ENCODE measurements at places on chromosomes 16 and 17. TPM values are rescaled to one million over a fixed set of nuclear protein-coding genes. Genes with fewer than 3 reads are reported as not detected.
A peak's percentile ranks its signal among the peaks of the same experiment; 100 is the strongest.

DNA sequence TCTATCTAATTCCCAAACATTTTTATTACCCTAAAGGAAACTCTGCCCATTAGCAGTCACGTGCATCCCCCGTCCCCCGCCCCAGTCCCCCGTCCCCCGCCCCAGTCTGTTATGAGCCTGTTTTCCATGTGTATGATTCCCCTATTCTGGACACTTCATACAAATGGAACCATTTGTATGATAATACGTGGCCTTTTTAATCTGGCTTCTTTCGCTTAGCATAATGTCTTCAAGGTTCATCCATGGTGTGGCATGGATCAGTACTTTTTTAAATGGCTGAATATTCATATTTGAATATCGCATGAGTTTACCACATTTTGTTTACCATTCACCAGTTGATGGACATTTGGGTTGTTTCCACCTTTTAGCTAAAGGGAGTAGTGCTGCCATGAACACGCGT lies 49.5 kb downstream of the DNAH2 start:
- DNase-seq, result no peak

ST6GALNAC1 gene
- total RNA-seq, result 46.0 TPM

SGCA gene
- 18.5 TPM for total RNA-seq

GRCh38 chr16:35744726-35745125 lies 2285.3 kb downstream of the TP53TG3F start:
- no peak for DNase-seq

TPSG1 gene
- total RNA-seq, result not detected

MED9 gene
- total RNA-seq, result 12.3 TPM

- no peak for DNase-seq
Measured at GRCh38 chr17:43092901-43093300, 32.3 kb downstream of the BRCA1 start.

GRCh38 chr16:68378436-68379415 lies 67.9 kb downstream of the PRMT7 start:
- DNase-seq, result no peak

CDYL2 gene
- 12.8 TPM for total RNA-seq

DNA sequence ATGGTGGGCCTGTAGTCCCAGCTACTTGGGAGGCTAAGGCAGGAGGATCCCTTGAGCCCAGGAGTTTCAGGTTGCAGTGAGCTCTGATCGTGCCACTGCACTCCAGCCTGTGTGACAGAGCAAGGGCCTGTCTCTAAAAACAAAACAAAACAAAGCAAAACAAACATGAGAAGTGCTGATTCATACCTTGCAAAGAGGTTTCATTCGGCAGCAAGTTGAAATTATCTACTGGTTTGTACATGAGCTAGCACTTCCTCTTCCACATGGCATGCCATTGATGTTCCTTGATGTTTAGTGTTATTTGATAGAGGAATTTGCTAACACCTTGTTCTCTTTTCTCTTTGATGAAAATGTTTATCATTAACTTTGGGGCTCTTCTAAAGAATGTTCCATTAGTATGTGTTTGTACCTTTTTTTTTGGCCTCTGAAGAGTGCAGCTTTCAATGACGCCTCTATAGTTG lies 50.6 kb downstream of the SPECC1 start:
- DNase-seq, result no peak

DNA sequence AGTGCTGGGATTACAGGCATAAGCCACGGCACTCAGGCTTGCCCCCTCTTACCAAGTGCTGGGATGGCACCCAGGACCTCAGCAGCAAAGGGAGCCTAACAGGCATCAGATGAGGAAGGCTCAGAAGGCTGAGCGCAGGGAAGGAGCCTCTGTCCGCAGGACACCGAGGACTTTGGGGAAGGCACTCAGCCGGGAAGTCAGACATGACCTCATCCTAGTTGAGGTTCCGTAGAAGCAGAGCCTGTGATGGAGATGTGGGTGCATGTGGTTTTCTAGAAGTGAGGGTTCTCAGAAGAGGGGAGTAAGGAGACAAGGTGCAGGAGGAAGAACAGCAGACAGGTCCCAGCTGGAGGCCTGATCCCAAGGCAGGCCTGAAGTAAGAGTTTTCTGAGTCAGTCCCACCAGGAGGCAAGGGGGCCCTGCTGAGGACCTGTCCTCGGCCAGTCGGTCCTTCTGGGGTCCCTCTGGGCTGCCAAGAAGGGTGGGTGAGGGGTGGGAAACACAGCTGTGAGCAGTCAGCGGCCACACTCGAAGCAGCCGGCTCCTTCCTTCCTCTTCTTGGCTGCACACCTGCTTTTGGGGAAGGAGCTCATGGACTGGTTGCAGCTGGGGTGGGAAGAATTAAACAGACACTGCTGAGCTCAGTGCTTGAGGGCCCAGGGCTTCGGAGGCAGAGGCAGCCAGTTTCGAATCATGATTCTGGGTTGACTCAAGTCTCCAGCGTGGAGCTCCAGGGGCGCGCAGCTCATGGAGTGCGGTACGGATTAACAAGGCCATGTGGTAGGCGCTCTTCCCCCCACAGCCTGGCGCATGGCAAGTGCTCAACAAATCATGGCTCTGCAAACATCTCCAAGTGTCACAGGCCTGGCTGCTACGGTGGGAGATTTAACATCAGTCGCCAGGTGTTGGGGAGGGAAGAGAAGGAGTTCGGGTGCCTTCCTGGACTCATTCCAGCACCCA lies 38.9 kb upstream of the SNN start:
- peak; percentile 83 for DNase-seq

GRCh38 chr16:67571464-67571863 lies 9.1 kb downstream of the CTCF start:
- DNase-seq, result no peak

- DNase-seq, result no peak
Measured at GRCh38 chr16:82524976-82525375, 101.8 kb upstream of the CDH13 start.

GRCh38 chr17:46192189-46192438 lies 1.1 kb downstream of the KANSL1 start:
- no peak for DNase-seq

GRCh38 chr16:30760001-30760559 lies 1.8 kb downstream of the CFAP119 start:
- DNase-seq, result no peak

- DNase-seq, result no peak
Measured at GRCh38 chr17:3695723-3696411, at the start of gene P2RX5. Gene P2RX5, minus strand, starts transcription at chr17:3696155. Its CDS starts 150 bp downstream, at chr17:3696005.

DNA sequence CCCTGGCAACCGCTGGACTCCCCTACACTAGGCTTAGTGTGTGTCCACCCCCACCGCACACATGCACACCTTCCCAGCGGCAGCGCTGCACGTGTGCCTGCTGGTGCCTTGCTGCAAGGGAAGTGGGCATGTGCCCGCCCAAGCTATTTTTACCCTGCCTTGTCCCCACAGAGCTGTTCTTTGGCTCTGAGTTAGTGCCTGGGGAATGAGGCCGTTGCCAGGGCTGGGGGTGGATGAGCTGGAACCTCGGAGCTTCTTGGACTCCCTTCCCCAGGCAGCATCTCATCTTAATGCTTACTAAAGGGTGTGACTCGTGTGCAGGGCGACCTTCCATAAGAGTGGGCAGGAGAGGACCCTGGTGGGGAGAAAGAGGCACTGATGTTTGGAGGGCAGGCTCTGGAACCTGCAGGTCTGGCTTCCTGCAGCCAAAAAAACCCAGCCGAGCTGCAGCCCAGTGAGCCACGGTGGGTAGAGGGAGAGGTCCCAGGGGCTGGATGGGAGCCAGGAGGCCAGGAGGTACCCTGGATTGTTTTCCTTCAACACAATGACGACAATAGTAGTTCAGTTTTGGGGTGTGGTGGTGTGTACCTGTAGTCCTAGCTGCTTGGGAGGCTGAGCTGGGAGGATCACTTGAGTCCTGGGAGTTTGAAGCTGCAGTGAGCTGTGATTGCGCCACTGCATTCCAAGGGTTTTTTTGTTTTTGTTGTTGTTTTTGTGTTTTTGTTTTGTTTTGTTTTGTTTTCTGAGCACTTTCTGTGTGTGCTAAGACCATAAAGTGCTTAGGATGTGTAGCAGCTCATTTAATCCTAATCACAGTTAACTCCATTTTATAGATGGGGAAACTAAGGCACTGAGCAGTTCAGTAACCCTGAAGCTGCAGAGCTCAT lies 119.1 kb downstream of the RAB11FIP4 start:
- DNase-seq, result no peak

GRCh38 chr17:78888941-78889518 lies 14.0 kb downstream of the CEP295NL start:
- DNase-seq, result no peak

GRCh38 chr17:44595216-44595775 lies 38.0 kb downstream of the FZD2 start:
- no peak for DNase-seq

- no peak for DNase-seq
Measured at GRCh38 chr17:59890720-59891119, 2.0 kb downstream of the TUBD1 start.

- peak; percentile 4 for DNase-seq
Measured at GRCh38 chr16:74448990-74449389, 27.7 kb upstream of the CLEC18B start.

- no peak for DNase-seq
Measured at GRCh38 chr17:5260542-5260941, 21.5 kb upstream of the RABEP1 start.

DNA sequence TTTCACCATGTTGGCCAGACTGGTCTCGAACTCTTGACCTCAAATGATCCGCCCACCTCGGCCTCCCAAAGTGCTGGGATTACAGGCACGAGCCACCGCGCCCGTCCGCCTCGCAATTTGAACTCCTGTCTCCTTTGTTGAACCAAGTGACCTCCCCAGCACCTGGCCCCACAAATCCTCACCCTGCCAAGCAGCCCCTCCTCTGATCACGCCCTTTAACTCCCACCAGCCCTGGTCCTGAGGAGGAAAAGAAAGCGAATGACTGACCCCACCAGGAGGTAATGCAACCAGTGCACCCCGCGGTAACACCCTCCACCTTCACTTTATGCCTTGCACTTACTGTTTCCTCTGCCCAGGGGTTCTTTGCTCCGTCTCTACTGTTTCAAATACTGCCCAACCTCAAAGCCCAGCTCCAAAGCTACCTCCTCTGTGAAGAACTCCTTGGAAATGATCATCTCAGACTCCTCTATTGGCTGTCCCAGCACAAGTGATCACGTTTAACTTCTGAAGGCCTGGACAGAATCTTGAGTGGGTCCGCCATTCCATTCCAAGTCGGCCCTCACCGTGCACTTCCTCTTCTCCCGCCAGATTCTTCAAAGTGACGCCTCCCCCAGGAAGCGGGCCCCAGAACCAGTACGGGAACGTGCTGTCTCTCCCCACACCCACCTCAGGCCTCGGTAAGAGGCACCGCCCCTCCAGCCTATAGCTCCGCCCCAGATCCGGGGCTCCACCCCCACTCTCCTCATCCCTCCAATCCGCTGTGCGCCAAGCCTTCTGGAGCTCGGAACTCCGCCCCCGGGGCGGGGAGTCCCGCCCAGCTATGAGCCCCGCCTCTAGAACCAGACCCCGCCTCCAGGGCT lies 4.4 kb downstream of the CD19 start:
- DNase-seq, result peak; percentile 95

DNA sequence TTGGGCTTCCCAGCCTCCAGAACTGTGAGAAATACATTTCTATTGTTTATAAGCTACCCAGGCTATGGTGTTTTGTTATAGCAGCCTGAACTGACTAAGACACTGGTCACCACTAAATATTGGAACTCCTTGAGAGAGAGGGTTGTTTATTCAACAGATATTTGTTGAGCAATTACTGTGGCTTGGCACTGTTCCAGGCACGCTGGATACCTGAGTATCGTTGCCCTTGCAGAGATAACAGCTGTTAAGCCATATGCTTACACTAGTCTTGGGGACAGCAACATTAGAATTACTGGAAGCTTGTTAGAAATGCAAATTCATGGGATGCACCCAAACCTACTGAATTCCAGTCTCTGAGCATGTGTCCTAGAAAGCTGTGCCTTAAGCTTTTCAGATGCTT lies 230.7 kb downstream of the HS3ST4 start:
- no peak for DNase-seq

DNA sequence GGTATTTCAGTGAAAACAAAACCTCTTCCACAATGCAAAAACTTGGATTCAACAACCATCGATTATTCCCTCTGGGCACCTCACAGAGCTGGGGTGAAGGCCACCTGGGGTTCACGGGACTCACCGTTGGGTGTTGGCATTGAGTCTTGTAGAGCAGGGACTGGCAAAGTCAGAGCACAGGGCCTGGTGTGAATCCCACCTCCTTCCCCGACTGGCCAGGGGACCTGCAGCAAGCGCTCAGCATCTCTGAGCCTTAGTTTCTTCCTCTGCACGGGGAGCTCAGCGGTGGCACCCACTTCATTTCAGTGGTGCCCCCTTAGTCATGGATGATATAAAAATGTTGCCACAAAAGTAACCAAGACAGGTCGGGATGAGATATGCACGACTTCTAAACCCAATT lies 100.4 kb downstream of the METRNL start:
- DNase-seq, result no peak

DNA sequence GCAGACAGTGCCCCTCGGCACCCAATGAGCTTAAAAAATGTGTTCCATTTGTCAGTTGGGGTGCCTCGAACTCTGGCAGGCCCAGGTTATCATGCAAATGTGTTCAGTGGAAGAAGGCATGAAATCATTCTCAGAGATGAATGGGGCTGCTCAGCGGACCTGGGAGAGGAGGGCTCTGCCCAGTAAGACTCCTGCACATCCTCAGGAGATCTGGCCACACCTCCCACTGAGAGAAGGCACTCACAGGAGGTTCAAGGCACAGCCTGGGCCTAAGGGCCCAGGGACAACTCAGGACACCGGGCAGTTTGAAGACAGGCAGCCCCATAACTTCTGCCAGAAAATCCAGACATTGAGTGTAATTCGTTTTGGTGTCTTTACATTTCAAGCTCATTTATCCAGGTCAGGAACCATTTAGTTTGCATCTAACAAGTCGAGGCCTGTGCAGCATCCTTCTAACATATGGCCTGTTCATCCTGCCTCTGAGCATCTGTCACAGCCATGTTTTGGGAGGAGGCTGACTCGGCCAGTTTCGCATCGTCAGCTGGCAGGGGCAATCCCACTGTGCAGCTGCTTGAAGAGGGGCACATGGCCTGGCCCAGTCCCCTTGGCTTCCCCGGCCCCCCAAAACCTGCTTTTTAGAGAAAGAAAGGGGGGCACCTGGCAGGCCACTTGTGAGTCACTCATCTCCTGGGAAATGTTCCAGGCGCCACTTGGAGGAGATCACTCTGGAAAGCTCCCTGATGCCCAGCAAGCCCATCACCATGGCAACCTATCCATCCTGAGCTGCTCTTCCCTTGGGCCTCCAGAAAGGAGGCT lies 31.2 kb upstream of the BCAR1 start:
- no peak for DNase-seq

PRAC2 gene
- total RNA-seq, result not detected

DNA sequence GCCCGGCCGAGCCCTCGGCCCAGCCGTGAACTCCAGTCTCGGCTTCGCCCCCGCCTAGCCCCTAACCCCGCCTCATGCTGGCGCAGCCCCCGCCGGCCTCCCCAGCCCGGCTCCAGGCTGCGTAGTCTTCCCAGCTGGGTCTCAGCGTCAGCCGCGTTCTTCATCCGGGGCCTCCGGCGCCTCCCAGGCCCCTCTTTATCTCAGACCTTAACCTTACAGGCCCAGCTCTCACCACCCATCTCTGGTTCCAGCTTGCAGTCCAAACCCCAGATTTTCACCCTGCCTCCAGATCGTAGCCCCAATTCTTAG lies at the start of gene PROCA1:
Gene PROCA1, minus strand, starts transcription at position 166 of the 309 bp plus-strand sequence. CDS start 228 bp downstream, outside the sequence.
- peak; percentile 88 for DNase-seq

GRCh38 chr16:81493755-81494433 lies 49.3 kb downstream of the CMIP start:
- DNase-seq, result no peak

CX3CL1 gene
- total RNA-seq, result 27.8 TPM
